ENCODE measurements at places on chromosomes 16 and 17. TPM values are rescaled to one million over a fixed set of nuclear protein-coding genes. Genes with fewer than 3 reads are reported as not detected.

Gene COL1A1
- 142 TPM for total RNA-seq

Gene ODF4
- total RNA-seq = not detected

Gene CCDC144A
- total RNA-seq = 0.22 TPM

Gene CACNG3
- total RNA-seq = not detected

Gene MYO15A
- 0.70 TPM for total RNA-seq

Gene SLC6A2
- total RNA-seq = not detected

Gene SALL1
- total RNA-seq = 0.22 TPM

Gene C17orf78
- total RNA-seq = not detected

Gene ERCC4
- 12.4 TPM for total RNA-seq

Gene UNC45B
- total RNA-seq = 259 TPM

Gene NOG
- not detected for total RNA-seq

Gene NPTX1
- total RNA-seq = 0.62 TPM

Gene HS3ST4
- total RNA-seq = not detected

Gene LLGL2
- 4.7 TPM for total RNA-seq

Gene FXR2
- total RNA-seq = 83.5 TPM

Gene TBC1D3I
- 0.38 TPM for total RNA-seq

Gene TVP23A
- total RNA-seq = 0.13 TPM

Gene GJD3
- total RNA-seq = 2.6 TPM

Gene PDE6G
- not detected for total RNA-seq

Gene ATP2C2
- total RNA-seq = not detected

Gene GOT2
- total RNA-seq = 429 TPM

Gene CIITA
- 7.2 TPM for total RNA-seq

Gene TAT
- not detected for total RNA-seq
